ENCODE measurements at places on chromosomes 5 and 9. TPM values are rescaled to one million over a fixed set of nuclear protein-coding genes. Genes with fewer than 3 reads are reported as not detected.
A peak's percentile ranks its signal among the peaks of the same experiment; 100 is the strongest.

- DNase-seq: no peak
These were observed 138.4 kb upstream of the ALDH1B1 start for GRCh38 chr9:38254151-38254550.

- DNase-seq: no peak
These were observed 25.7 kb downstream of the C9orf85 start for GRCh38 chr9:71937070-71937625.

GRCh38 chr5:57601996-57602395 lies 119.4 kb upstream of the ACTBL2 start:
- no peak for DNase-seq

DNA sequence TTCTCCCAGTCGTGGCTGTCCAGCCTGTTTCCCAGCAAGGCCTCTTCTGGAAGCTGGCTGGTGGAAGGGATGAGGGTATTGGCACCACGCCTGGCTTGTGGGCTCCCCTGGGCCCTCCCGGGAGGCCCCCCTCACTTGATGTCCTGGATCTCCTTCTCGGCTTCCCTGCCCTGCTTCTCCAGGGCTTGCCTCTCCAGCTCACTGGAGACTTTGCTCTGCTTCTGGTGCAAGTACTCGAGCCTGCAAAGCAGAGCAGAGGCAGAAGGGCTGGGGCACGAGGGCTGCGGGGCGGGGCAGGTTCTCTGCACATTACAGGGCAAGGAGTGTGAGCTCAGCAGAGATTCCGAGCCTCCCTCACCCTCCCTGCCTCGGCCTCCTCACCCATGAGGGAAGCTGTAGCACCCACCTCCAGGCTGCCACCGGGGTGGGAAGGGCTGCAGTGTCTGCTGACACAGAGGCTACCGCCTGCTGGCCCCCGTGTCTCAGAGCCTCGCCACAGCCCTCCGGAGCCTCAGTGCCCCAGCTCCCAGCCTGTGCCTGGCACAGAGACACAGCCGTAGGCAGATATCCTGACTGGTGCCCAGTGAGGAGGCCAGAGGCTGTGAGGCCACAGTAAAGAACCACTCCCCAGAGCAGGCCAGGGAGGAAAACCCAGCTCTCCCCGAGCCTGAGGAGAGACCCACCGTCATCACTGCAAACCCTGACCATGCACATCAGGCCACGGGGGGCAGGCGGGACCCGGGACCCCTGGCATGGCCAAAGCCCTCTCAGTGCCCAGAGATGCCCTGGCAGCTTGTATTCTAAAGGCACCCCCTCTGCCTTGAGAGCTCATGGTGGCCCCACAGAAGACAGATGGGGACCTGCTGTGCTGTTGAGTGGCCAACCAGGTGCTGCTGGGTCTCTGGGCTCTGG lies 7.2 kb downstream of the SNAPC4 start:
- DNase-seq: no peak

DNA sequence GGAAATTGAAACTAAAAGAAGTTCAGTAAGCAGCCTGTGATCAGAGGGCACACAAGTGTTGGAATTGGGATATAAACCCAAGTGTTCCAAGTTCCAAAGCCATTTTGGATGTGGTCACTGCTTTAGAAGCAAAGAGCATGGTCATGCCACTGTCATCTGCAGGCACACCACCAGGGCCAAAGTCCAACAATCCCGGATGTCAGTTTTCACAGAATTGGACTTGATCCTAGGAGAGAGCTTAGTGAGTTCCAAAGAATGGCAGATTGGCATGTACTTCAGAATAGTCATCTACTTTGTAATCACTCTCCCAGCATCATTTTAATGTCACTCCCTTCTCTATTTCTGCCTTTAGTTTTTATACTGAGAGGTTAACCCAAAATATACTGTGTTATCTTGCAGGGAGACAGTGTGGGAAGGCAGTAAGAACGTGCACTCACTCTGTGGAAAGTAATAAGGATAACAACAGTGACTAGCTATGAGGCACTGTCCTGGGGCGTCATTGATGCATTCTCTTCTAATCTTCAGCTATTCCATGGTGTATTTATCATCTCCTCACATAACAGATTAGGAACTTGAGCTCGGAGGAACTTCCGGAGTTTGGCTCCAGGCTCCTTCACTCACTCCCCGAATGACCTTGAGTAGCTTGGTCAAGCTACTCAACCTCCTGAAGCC lies 388.0 kb downstream of the ACTL7B start:
- DNase-seq: no peak

- no peak for DNase-seq
These were observed 407.1 kb upstream of the DMAC1 start for GRCh38 chr9:8206720-8207119.

DNA sequence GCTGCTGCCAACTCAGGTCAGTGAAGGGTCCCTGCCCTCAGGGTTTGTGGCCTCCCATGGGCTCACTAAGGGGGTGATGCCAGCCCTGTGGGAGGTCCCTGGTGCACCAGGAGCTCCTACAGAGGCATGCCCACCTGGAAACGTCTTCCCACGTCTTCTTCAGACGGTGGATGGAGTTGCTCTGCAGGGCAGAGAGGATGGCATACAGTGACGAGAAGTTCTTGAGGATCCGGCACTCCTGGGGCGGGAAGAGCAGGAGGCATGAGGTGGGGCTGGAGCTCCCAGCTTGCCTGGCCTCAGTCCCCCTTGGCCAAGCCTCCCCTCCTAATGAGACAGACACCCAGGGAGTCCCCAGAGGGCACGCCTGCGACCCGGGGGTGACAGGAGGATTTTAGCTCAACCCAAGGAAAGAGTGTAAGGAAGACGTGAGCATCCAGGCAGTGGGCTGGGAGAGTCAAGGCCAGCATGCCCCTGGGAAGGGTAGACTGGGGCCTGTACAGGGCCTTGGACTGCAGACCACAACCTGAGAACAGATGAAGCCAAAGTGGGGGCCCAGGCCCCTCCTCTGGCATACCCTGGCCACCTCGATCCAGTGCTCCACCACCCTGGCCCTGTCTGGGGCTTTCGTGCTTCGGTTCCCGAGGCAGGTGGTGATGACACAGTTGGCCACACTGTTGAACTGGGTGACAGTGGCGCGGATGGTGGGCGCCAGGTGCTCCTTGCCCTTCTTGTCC lies 14.4 kb downstream of the RALGDS start:
- no peak for DNase-seq

- DNase-seq: no peak
These were observed 128.8 kb downstream of the OLFM1 start for GRCh38 chr9:135216236-135216635.

DNA sequence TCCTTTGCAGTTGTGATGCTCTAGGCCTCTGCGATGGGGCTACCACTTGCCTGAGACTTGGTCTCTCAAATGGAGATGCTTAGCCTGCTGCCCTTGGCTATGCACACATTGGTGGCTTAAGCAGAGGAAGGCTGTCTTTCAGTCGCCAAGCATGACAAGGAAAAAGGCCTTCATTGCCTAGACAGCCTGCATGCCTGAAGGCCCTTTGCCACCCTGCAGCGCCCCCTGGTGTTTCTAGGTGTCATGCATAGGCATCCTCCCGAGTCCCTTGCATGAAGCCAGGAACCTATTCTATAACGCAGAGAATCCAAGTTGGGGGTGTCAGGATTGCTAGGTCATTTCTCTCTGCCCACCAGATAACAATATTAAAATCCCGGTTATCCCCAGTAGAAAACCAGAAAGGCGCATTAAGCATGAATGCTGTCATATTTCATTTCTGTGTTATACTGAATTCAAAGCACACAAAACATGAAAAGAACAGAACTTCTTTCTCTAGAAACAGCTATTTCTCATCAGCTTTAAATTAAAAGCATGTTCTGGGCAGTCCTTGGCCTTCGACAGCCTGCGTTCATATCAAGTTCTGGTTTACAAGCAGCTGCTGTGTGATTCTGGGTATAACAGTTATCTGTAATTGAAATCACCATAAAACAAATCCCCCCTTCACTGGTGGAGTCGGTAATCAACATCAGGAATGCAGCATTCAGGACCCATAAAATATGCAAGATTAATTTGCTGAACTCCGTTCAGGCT lies 59.7 kb upstream of the TRPC7 start:
- DNase-seq: peak; percentile 84

COL5A1 gene
- total RNA-seq: not detected

F2R gene
- total RNA-seq: 2.9 TPM
